ENCODE measurements at places on chromosomes 1 and 21.

- DNase-seq = peak; percentile 61
These were observed 17.4 kb downstream of the AK4 start for GRCh38 chr1:65165269-65165993.

DNA sequence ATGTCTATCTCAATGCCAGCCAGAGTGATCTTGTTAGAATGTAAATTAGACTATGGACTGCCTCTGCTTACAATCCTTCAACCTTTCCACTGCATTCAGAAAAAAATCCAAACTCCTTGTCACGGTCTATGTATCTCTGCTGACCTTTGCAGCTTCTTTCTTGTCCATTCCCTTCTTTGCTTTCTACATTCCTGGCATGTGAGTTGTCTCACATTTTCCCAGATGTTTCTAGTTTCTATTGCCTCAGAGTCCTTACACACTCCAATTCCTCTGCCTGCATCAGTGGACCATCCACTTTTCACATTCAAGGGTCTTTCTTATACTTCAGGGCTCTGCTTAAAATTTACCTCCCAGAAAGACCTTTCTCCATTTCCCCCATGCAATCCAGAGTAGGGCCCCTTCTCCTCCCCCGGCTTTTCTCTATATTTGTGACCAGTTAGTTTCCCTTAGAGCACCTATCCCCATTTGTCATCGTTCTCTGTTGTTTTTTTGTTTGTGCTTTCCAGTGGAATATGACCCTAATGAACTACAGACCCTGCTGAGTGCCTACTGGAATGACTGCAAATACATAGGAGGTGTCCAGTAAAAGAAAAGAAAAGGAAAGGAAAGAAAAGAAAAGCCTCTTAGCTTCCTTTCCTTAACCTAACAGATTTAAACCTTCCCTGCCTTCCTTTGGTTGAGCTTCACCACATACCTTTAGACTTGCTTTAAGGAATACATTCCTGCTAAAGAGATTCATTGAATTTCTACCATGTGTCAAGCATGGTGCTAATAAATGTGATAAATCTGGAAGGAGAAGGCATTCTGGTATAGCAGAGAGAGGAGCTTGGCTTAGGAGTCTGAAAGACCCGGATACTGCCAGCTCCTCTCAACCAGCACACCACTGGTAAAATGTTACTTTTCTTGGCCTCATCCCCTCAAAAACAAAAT, 102.0 kb downstream of the DIRAS3 start:
- no peak for DNase-seq

GRCh38 chr1:5010656-5011055, 356.2 kb downstream of the AJAP1 start:
- DNase-seq = no peak

- DNase-seq = no peak
These were observed 488.1 kb upstream of the PRMT6 start for GRCh38 chr1:106568201-106568974.

DNA sequence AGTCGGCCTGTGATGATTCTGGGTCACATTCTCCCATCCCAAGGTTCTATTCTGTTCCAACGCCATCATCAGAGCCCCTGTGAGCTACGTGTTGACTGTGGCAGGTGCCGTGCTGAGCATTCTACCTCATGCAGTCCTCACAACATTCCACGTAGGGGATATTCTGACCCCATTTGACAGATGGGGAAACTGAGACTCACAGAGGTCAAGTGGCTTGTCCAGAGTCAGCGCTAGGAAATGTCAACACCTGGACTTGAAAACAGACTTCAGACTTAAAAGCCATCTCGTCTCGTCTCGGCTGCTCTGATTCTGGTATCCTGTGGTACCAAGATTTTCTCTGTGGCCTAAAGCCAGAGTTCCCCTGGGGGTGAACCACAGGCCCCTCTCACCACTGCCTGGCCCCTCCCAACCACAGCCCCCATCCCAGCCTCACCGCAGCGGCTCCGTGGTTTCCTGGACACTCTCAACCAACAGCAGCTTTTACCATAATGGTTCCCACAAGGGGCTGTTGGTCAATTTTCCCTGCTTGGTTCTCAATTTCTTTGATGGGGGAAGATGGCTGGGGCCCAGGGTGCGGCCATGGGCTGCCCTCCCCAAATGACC, 39.6 kb downstream of the SDC3 start:
- DNase-seq = peak; percentile 53

DNA sequence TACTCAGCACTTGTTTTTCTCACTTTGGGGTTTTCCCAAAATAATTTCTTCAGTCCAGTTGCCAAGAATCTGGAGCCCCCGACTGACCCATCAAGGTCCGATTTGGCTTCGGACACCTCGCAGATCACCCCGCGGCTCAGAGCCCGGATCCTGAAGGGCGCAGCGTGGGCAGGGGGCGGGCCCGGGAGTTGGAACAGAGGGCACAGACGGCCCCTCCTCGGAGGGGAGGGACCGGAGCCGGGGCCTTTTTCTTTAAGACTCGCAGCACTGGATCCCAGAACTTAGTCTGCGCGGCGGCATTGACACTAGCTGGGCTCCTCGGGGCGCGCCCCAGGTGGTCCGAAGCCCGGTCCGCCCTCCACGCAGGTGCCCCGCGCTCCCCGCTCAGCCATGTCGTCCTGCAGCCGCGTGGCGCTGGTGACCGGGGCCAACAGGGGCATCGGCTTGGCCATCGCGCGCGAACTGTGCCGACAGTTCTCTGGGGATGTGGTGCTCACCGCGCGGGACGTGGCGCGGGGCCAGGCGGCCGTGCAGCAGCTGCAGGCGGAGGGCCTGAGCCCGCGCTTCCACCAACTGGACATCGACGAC, at the start of gene CBR3:
Gene CBR3 (plus strand): TSS at position 277 of the 588 bp plus-strand sequence. CDS start 114 bp downstream, at position 391.
- no peak for DNase-seq

DNA sequence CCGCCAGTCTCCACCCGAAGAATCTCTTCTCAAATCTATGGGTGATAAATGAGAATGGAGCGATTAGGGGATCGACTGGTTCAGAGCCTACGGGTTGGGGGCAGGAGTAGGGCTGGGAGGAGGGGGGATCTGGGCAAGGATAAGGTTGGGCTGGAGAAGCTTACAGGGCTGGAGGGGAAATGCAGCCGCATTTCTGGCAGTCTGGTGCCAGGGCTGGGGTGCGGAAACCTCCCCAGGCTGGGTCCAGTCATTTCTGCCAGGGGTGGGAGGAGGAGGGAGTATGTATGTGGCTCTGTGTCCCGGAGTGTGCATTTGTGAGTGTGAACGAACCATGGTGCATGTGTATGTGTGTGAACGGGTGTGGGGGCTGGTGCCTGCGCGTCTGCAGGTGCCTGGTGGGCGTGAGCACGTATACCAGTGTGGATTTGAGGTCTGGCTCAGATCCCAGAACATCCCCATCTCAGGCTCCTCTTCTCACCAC, 10.2 kb downstream of the C1orf216 start:
- no peak for DNase-seq

GRCh38 chr1:98081944-98082343, 161.1 kb upstream of the DPYD start:
- no peak for DNase-seq

DNA sequence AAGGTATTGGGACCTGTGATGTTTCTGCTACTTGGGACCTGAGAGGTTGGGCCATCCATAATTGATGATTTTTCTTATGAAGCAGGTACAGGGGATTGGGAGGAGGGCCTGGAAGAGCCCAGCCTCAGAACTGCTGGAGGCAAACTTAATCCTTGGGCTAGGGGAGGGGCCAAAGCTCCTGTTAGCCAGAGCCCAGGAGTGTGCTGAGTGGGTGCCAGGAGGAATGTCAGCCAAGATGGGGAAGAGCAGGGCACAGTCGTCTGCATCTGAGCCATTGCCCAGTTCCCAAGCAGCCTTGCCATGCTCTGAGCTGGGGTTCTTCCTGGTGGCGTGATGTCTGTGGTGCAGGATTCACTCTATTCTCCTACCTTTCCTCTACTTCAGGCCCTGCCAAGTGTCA, 5.8 kb downstream of the MAPKAPK2 start:
- DNase-seq = no peak

DNA sequence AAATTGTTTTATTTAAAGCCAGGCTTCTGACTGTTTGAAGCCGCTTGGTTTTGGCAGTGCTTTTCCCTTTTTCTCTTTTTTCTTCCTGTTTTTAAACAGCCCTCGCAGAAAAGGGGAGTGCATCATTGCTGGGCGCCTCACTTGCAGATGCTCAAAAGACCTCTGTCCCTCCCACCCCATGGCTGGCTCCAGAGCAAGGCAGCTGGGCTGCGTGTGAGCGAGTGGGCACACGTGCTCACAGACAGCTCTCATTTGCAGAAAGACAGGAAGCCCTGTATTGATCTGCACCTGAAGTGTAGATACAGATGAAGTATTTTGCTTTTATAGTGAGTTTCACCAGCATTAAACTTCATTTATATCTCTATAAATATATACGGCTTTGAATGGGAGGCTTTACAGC, 8.8 kb downstream of the TNR start:
- no peak for DNase-seq

DNA sequence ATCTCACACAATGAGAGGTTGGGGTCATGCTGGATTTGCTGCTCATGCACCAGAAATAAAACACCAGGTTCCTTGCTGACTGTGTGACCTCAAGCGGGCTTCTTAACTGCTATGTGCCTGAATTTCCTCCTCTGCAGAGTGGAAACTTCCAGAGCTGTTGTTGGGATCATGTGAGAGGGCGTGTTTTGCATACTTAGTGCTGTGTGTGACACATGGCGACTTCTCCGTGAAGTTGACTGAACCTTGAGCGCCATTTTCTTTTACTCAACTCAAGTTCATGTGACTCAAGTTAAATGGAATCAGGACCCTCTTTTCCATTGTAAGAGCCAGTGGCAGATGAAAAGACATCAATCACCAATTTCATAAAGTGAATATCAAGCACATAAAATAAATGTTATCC, 224.0 kb downstream of the KIF26B start:
- no peak for DNase-seq

- DNase-seq = no peak
These were observed 12.4 kb downstream of the TRIM62 start for GRCh38 chr1:33169290-33170055.

DNA sequence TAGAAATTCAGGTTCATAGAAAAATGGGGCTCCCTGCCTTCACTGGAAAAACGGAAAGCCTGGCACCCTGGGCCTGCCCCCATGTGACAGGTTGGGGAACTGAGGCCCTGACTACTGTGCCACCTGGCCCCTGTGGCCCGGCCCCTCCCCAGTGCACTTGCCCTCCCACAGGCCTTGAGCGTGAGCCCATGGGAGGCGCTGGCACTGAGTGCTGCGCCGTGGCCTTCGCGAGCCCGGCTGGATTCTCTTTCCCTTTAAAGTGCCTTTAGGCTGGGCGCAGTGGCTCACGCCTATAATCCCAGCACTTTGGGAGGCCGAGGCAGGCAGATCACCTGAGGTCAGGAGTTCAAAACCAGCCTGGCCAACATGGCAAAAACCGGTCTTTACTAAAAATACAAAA, 45.7 kb downstream of the SLC37A1 start:
- no peak for DNase-seq

DNA sequence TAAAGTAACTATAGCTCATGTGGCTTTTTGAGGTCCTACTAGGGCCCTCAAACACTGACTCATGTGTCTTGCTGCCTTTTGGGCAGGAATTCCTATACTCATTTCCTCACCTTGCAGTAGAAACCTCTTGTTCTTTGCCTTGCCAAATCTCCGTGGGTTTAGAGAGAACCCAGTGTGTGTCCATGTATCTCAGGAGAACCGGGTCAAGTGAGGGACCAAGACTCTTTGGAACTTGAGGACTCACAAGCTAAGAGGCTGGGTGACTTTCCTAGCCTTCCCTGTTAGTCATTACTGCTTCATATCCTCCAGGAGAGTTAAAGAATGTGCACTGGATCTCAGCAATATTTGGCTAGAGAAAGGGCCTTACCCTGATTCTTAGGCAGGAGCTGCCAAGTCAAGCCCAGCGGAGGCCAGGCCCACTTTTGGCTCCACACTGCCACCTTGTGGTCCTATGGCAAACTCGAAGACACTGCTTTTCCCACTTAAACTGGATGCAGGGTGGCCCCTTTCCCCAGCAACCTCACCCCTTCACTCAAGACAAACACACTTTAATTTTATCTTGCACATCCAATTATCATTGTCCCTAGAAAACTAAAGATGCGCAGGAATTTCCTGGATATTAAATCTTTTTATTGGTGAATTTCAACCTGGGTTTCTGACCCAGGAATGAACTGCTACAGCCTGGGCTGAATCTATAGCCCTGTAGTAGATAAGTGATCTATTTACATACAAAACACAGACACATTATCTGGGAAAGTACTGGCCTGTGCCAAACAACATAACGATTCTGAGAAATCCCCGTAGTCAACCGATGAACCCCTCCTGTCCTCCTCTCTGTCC, 10.6 kb downstream of the AVPR1B start:
- peak; percentile 60 for DNase-seq

DNA sequence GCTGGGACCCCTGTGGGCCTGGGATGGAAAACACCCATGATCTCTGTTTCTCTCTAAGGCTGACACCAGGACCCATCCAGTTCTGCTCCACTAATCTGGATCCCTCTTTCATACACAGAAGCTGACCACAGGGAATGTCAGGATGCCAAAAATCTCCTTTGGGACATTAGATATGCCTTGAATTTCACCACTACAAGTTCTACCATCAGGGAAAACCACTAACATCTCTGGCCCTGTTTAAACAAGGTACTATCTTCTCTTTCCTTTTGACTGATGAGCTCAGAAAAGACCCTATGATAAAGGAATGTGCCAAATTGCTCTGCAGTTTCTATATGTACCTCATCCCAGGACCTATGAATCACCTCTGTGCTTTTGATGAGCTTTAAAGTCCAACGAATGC, 10.2 kb upstream of the PLXNA2 start:
- no peak for DNase-seq

DNA sequence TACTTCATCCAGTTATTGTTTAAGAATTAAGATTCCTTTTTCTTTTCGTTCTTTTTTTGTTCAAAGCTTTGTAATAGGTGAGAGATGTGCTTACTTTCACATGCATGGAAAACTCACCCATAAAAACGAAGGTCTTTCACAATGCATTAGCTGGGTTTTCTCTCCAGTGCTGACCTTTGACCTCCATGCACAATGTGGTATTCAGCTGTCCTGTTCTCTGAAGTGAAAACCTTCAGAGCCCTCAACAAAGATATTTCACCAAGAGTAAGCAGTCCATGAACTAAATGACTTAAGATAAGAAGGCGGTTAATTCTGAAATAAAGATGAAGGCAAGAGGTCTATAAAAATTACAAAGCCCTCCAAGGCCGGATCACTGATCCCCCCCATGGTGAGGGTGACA, 77.1 kb upstream of the IPO9 start:
- DNase-seq = no peak

GRCh38 chr1:211332830-211333229, 6.2 kb downstream of the TRAF5 start:
- DNase-seq = no peak

GRCh38 chr1:41677620-41678019, 193.1 kb upstream of the EDN2 start:
- DNase-seq = no peak

DNA sequence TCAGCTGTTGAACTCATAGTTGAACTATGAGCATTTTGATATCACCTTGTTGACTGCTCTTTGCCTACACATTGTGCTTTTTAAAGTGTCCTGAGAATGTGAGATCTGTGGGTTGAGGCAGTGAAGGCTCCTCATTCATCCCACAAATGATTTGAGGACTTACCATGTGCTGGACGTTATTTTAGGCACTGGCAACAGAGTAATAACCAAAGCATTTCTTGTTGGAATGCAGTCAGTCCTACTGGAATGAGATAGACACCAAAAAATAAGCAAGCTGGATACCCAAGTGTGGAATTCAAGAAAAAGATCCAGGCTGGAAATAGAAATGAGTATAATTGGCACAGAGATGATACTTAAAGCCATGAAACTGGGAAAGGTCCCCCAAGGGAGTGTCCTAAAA, 73.4 kb downstream of the ZP4 start:
- DNase-seq = no peak

Data from CMK (cell line).